ENCODE measurements at places on chromosomes 1 and 21.

- no peak for DNase-seq
These were observed 50.1 kb upstream of the KRTAP19-8 start for GRCh38 chr21:31088474-31088751.

DNA sequence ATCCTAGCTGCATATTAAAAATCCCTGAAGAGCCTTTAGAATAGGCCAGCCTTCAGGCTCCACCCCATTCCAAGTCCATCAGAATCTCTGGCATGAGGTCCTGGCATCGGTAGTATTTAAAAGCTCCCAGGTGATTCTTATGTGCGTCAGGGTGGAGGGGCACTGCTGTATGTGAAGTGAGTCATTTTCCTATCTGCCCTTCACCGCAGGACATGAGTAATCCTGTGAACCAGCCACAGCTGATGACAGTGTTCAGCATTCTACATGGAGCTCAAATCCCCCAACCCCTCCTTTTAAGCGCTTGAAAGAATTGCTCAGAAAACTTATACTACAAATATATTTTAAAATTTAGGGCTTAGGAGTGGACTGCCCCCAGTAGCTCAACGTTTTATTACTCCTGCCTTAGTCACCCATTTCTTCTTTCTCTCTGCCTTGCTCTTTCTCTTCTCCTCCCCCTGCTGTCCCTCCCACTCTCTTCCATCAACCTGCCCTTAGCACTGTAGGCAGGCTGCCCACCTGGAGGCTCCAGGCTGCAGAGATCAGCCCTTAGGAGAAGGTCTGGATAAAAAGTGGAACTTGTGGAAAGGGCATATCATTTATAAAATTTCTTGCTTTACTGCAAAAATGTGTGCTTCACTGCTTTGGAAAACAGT, 73.8 kb upstream of the ZNF281 start:
- DNase-seq: peak; percentile 95

DNA sequence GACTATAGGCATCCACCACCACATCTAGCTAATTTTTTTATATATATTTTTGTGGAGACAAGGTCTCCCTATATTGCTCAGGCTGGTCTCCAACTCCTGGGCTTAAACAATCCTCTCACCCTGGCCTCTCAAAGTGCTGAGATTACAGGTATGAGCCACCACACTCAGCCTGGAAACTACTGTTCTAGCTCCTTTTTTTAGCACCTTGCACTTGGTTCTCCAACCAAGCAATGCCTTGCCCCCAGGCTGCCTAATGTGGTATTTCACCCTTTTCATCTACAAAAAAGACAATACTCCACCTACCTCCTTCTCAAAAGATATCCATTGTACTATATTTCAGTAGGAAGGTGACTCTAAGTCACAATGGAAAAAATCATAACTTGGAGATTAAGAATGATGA, 6.7 kb downstream of the ARNT start:
- DNase-seq: no peak

DNA sequence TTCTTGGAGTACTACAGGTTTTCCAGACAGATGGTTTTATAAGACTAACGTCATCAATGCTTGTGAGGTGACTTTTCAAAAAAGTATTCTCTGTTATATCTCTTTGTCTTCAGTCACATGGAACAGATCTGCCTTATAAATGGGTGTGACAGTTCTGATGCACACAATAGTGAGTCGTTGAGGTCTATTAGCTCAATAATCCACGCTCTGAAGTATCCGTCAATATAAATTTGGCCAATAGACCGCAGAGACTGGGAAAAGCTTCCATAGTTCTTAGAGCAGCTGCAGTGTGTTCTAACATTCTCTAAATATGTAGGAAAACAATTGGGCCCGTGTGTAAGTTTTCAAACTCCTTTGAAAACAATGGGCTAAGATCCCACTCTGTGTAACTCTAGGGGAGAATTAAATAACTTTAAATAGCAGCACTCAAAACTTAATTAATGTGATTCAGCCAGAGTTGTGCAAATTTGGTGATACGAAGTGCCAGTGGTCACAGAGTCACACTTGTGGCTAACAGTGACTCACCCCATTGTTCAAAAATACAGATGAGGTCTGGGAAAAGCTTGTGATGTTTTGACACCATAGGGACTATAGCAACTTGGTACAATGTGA, 316.0 kb downstream of the LMO4 start:
- no peak for DNase-seq

DNA sequence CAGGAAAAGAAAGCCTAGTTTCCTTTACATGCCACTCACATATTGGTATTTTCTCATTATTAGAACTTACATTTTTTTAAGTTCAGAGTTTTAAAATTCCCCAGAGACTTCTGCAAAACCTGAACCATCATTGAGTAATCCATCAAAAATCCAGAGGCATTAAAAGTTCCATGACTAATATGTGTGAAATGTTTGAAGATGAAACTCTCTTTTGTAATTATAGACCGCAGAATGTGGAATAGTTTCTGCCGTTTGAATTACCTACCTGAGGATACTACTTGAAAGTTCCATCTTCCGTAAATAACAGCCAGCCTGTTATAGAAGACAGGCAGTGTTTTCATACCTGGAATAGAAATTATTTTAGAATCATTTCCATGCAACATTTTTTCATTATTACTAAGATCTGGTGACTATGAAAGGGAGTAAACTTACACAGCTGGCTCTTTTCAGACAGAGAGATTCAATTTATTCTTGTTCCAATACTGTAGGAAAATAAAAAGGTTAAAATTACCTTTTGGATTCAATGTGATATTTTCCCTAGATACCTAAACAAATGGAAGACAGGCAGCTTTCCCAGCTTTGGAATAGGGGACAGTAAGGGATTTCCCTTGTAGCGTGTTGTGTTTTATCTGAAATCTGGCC, 131.4 kb downstream of the ST6GALNAC5 start:
- DNase-seq: peak; percentile 52

DNA sequence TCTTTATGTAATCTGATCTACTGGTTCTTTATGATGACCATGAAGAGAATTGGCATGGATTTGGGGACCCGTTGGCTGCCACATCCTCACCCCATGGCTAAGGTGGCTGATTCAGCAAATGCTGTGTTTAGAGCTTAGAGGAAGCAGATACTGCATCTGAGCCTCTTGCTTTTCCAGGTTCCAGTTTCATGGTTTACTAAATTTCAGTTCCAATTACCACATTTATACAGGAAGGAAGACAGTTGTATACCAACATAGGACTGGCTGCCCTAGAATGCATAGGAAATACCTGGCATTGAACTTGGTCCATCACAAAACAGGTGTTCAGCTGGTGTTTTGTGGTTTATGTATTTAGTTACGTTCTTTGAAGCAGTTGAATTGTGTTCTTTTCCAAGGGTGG, 107.1 kb downstream of the ST3GAL3 start:
- DNase-seq: no peak

- DNase-seq: no peak
These were observed 12.6 kb upstream of the IPO9 start for GRCh38 chr1:201816309-201816854.

- no peak for DNase-seq
These were observed 107.8 kb downstream of the LYST start for GRCh38 chr1:235758931-235759330.
